ENCODE measurements at places on chromosomes 12 and 14. TPM values are rescaled to one million over a fixed set of nuclear protein-coding genes. Genes with fewer than 3 reads are reported as not detected.
A peak's percentile ranks its signal among the peaks of the same experiment; 100 is the strongest.

GRCh38 chr12:65876898-65877721 is 52.8 kb downstream of the HMGA2 start:
- DNase-seq: no peak

DNA sequence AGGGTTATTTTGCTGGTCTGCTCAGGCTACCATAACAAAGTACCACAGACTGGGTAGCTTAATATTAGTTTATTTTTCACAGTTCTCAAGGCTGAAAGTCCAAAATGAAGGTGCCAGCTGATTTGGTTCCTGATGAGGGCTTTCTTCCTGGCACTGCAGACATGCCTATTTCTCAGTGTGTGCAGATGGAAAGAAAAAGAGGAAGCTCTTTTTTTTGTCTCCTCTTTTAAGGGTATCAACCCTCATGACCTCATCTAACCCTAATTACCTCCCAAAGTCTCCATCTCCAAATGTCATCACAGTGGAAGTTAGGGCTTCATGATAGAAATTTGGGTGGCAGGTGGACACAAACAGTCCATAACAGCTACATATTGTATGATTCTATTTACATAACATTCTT is 25.0 kb upstream of the POLR3B start:
- no peak for DNase-seq

DNA sequence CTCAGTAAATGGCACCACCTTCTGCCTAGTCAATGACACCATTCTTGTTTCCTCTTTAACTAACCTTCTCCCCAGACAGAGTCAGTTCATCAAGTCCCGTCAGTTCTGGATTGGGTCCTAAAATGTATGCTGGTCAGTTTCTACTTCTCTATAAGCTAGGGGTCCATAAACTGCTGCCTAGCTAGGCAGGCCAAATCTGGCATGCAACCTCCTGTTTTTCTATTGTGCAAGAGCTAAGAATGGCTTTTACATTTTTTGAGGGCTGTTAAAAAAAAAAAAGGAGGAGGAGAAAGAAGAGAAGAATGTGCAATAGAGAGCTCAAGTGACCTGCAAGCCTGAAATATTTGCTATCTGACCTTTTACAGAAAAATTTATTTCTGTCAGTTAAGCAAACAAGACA is 6.4 kb upstream of the TMED10 start:
- DNase-seq: no peak

PMEL gene
- total RNA-seq: 0.96 TPM

LGALS3 gene
- 126 TPM for total RNA-seq

GRCh38 chr12:71312768-71313403 is 126.7 kb upstream of the LGR5 start:
- peak; percentile 45 for DNase-seq

DNA sequence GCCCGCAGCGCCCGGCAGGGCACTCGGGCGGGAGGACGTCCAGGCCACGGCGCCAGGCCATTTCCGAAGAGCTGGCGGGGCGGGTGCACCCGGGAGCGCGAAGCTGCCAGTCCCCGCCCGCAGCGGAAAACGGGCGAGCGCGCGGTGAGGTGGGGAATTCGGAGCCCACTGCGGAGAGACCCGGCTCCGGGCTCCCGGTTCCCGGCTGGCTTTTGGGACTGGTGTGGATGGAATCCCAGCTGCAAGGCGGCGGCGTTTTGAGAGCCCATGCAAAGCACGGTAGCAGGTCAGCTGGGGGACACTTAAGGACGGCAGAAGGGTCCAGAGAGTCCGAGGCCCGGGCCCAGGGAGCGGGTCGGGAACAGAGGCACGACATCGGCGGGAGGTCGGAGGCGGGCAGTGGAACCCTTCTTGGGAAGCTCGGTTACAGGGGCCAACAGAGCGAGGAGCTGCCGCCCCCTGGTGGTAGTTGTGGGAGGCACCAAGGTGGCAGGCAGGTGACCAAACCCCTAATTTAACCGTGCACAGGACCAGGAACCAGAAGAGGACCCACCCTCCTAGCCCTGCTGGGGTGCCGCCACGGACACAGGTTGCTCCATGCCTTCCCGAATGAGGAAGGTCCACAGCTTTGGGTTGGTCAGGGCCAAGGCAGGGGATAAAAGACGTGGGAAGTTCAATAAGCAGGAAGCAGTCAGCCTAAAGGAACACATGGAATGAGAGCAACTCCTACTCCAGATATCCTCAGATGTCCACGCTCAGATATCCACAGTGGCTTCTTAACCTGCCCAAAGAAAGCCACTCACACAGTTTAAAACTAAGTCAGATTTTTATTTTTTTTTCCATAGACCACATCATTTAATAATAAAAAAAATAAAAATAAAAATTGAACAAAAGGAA is 685 bp upstream of the CDH24 start:
- peak; percentile 38 for DNase-seq

DNA sequence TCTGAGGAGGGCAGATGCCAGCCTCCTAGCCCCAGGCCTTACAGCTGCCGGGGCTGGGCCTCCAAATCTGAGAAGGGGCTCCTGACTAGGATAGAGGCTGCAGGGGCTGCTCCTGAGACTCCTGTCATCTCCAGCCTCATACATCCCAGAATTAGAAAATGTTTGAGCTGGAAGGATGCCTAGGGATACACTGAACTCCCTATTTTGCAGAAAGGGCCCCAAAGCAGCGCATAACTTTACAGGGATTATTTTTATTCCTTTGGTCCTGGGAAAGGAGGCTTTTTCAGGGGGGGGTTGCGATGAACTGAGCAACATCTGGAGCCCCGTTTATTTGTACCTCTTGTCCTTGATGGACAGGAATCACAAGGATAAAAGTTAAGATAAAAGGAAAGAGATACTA is 35.9 kb upstream of the SLC38A2 start:
- no peak for DNase-seq

- no peak for DNase-seq
Observed at GRCh38 chr14:104421892-104422828, 157.4 kb upstream of the C14orf180 start.

DNA sequence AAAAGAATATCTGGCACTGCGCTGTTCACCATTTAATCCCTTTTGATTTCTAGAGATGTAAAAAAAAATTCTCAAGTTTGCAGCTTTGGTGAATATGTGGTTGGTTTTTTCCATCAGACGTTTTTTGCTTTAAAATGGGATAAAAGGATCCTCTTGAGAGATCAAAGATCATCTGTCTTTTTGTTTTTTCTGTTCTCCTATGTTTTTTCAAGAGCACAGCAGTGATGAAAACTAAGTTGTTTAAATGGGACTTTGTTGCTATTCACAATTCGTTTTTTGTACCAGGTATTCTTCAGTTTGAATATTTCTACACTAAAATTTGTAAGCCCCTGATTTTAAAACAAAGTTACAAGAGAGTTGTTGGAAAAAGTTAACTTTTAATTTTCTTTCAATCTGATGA is 29.7 kb upstream of the REP15 start:
- DNase-seq: no peak

GRCh38 chr14:26709019-26709418 is 111.2 kb upstream of the NOVA1 start:
- peak; percentile 9 for DNase-seq

DNA sequence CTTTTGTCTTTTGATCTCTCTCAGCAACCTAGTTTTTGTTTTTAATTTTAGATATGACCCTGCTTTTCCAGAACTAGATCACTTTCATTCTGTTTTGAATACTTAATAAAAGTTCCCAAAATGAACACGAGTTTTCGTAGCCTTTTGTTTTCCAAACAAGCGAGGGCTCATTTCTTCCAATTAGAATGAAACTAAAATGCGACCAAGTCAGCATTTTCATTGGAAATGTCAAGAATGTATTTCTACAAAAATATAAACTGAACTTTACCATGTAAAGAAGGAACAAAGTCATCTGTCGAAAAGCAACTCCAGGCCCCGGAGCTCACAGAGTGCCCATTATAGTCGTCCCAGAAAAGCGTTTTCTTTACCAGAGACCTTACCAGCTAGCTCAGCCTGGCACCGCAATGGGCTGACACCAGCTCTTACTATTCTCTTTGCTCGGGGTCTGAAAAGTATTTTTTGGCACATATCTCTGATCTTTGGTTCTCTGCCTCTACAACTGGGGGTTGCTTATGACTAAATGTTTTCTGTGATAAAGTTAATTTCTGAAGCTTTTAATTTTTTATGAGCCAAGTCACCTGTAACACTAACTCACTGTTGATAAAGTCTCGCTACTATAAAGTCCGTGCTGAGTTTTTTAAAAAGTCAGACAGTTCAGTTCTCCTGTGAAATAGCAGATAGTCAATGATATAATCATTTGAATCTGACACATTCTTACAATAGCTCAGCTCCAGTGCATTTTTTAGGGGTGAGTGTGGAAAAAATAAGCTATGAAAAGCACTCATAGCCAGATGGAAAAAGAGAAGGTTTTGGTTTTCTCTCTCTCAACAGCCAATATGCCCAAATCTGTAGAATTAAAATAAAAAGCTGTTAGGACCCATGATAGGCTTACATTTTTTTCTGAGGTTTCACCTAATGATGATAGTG is 43.4 kb downstream of the SAMD4A start:
- DNase-seq: no peak

TAS2R8 gene
- not detected for total RNA-seq

DNA sequence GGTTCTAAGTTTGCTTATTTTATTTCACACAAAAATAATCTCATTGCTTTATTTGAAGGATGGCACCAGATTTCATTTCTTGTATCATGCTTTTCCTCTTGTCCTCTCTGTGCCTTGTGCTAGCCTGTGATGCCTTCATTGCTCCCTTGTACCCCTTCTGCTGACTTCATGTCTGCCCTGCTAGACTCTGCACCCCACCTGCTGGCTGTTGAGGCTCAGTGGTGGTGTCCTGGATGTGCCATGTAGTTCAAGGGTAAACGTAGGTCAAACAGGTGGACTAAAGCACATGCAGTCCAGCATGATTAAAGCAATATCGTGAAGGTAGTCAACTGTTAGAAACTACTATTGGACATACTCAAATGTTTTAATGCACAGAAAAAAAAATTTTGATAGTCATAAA is 21.6 kb downstream of the MRPS35 start:
- no peak for DNase-seq

HOXC5 gene
- total RNA-seq: 0.50 TPM

GRCh38 chr12:52661668-52662067 is 9.7 kb upstream of the KRT2 start:
- DNase-seq: no peak

- DNase-seq: no peak
Observed at GRCh38 chr12:114627393-114627792, 56.6 kb downstream of the TBX3 start.

RNF31 gene
- total RNA-seq: 70.7 TPM

DNA sequence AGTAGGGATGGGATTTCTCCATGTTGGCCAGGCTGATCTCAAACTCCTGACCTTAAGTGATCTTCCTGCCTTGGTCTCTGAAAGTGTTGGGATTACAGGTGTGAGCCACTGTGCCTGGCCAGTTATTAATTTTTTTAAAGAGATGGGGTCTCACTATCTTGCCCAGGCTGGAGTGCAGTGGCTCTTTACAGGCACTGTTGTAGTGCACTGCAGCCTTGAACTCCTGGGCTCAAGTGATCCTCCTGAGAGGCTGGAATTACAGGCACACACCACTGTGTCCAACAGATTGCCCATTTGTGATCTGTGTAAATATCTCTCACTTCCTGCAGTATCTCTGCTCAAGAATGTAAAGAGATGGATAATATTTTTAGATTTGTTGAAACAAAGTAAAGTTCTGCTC is 45.9 kb downstream of the PTPN11 start:
- no peak for DNase-seq

- no peak for DNase-seq
Observed at GRCh38 chr12:123868791-123869190, 103.8 kb downstream of the CCDC92 start.

DNA sequence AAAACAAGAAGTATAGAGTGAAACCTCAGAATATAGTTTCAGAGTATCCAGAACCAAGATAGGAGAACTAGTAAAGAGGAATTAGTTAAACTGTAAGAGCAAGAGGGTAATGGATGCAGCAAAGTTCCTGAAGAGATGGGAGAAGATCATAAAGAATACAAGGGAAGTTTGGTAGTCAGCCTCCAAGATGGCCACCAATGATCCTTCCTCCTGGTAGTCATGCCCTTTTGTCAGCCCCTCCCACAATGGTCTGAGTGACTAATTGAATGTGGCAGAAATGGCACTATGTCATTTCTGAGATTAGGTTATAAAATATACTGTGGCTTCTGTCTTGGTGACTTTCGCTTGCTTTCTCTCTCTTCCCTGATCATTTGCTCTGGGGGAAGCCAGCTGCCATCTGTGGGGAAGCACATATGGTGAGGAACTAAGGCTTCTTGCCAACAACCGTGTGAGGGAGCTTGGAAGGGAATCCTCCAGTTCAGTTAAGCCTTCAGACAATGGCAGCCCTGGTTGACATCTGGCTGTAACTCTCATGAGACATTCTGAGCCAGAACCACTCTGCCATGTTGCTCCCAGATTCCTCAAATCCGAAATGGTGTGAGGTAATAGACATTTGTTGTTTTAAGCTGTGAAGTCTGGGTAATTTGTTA is 55.3 kb upstream of the AMN1 start:
- no peak for DNase-seq

- DNase-seq: no peak
Observed at GRCh38 chr14:76050250-76050649, 64.7 kb downstream of the IFT43 start.

GRCh38 chr12:42696406-42697149 is 107.0 kb upstream of the PRICKLE1 start:
- no peak for DNase-seq

DNA sequence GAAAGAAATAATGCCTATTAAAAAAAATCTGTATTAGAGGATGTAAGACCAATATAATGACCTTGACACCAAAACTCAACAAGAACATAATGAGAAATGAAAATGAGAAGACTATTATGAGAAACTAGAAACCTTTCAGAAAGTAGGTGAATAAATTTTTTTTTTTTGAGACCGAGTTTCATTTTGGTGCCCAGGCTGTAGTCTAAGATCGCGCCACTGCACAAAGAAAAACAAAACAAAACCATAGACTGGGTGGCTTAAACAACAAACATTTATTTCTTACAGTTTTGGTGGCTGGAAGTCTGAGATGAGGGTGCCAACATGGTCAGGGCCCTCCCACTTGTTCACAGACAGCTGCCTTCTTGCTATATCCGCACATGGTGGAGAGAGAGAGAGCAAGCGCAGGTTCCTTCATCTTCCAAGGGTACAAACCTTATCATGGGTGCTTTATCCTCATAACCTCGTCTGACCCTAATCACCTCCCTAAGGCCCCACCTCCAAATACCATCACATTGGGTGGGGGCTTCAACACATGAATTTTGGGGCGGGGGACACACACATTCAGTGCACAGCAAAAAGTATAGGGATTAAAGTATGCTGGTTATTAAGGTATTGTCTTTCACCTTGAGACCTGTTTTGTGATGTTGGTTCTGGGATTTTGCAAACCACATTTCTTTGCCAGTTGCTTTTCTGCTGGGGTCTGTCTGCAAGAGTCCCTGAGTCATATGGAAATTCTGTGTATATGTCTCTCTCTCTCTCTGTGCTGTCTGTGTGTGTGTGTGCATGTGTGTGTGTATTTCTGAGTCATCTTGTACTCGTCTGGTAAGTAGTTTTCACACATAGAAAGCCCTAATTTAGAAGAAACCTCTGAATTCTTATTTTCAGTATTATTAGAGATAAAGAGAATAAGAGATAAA is 26.2 kb downstream of the ZCRB1 start:
- peak; percentile 45 for DNase-seq

- DNase-seq: no peak
Observed at GRCh38 chr14:70663707-70664179, 22.0 kb downstream of the TTC9 start.

TESPA1 gene
- not detected for total RNA-seq

ZNF385A gene
- 11.6 TPM for total RNA-seq

ESPL1 gene
- 2.2 TPM for total RNA-seq

CLECL1 gene
- not detected for total RNA-seq

Data from kidney epithelial cell (primary cell).